ENCODE measurements at places on chromosomes 2 and 18.
A peak's percentile ranks its signal among the peaks of the same experiment; 100 is the strongest.

DNA sequence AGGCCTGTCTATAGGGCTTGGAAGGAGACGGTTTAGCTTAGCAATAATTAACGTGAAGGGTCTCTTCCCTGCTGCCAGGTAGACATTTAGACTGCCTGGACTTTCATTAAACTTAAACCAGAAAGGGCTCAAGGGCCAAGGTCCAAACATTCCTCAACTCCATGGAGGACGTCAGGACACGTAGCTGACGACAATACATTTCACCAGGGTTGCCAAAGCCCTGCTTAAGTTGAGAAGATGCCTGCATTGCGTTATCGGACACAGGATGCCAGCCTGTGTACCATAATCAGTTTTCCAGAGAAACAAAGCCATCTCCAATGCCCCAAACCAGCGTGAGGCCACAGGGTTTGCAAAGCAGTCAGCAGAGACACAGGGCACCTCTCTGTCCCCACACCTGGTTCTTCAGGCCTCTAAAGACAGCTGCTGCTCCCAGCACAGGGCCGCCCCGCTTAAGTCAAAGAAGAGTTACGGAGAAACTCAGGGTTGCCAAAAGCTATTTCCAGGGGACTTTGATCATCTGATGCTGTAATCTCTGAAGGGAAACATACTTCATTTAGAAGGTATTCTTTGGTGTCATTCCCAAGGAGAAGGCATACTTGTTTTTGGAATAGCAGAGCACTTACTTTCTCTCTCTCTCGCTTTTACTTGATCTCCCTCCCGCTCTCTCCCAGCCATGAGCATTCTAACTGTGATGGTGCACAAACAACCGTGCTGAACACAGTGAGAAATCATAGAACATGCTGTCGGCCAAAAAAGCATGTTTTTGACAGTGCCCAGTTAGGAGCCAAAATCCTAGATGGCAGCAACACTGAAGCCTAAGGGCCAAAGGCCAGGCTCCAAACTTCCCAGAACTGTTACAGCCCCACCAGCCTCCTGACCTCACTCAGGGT, 46.0 kb downstream of the TTC32 start:
- DNase-seq, result peak; percentile 16

- no peak for DNase-seq
These were observed 3.8 kb downstream of the RBFA start for GRCh38 chr18:80037869-80038630.

DNA sequence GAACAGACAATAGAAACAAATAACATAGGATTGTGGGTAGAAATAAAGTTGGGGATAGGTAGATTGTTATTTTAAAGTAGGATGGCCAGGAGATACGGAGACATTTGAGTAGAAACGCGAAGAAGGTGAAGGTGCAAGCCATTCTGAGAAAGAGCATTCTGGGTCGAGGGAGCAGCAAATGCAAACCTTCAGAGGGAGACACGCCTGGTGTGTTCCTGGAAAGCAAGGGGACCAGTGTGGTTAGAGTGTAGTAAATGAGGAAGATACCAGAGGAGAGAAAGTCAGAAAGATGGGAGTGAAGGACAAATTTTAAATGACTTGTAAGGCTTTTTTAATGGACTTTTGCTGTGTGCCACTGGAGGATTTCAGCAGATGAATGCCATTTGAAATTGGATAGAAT, 1.7 kb downstream of the CYP20A1 start:
- no peak for DNase-seq

GRCh38 chr2:127305990-127306585, 12.1 kb upstream of the ERCC3 start:
- DNase-seq, result peak; percentile 31

DNA sequence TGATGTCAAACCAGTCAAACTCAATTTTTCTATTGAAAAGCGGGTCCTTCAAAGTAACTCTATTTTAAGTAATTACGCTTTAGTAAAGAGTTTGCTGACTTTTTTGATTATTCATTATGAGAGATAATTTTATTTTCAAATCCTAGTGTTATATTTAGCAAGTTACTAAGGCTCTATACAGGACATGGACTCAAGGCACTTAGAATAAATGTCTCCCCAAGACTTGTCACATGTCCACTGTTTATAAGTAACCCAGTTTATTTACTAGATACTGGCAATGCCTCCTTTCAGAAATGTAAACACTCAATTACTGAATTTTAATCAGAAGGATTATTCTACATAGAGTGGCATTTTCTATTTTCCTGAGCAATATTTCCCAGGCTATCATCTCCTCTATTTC, 638.1 kb downstream of the ERBB4 start:
- no peak for DNase-seq

GRCh38 chr2:240962300-240963064, 35.9 kb upstream of the SNED1 start:
- peak; percentile 66 for DNase-seq

GRCh38 chr2:180618570-180618969, 361.8 kb upstream of the UBE2E3 start:
- DNase-seq, result peak; percentile 36

DNA sequence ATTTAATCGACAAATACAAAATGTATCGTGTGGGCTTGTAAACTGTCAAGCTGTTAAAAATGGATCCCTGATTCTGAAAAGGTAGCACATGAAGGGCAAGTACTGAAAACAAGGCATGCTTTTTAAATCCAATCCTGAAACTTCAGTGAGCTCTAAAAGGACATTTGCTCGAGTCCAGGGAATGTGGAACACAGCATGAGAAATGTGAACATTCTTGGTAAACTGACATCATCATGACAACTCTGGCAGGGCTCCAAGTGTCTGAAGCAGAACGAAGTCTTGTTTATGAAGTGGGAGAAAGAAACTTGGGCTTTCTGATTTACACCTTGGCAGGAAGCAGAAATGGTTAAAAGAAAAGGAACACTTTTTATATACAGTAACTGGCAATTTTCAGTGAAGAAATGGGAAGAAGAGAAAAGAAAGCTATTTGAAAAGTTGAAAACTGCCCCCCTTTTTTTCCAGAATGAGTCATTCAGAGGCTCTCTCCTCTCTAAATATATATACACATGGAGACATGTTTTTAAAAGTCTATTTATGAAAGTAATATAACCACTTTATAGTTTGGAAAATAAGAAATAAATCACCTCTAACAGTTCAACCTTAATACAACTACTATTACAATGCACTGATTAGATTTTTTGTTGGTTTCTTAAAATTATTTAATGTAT, 120.8 kb downstream of the GAREM1 start:
- peak; percentile 97 for DNase-seq

DNA sequence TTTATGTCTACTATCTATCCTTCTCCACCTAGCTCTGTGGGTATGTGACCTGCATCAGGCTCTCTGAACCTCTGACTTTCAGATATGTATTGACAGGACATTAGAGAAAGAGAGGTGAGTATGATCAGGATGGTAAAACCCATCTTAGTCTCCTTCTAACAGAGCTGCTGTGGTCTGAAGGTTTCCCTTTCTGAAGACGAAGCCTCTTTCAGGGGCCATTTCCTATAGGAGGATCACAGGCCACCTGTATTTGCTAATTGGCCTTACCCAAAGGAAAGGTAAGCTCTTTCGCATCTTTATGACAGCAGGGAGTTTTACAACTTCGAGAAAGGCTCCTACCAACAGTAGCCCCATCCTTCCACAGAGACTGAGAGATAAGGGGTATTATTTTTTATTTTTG, 442.9 kb downstream of the KCNJ3 start:
- no peak for DNase-seq

GRCh38 chr18:65093346-65093745, 657.5 kb upstream of the CDH7 start:
- no peak for DNase-seq

- no peak for DNase-seq
These were observed 42.0 kb downstream of the ZEB2 start for GRCh38 chr2:144477957-144478311.

GRCh38 chr2:7013471-7014160, 96.4 kb downstream of the RNF144A start:
- DNase-seq, result peak; percentile 71

DNA sequence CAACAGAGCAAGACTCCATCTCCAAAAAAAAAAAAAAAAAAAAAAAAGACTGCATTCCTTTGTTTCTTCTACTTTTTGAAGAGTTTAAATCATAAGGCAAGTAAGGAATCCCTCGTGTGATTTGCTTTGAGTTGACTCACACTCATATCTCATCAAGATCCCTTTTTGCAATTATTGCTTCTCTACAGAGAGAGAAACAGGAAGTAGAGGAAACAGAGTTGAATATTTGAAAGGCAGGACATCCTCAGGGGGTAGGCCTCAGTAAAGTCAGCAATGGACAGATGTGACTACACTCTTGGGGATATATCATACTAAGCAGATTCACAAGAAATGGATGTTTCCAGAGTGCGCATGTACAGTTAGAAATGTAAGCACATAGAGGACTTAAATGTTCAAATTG, 11.2 kb upstream of the EFR3B start:
- DNase-seq, result no peak

DNA sequence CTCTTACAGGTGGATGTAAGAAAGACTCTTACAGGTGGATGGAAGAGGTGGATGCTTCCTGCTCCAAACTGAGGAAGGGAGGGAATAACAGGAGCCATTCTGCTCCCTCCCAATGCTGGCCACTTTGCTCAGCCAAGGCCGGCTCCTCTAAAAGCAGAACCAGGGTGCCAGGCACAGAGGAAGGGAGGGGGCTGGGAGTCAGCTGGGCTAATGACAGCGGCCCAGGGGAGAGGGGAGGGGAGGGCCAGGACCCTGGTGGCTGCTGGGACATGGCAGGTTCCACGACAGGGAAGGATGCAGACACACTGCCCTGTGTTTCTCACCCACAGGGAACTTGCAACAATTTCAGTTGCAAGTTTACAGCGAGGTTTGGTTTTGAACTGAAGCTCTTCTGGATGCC, 173.4 kb downstream of the ANAPC1 start:
- DNase-seq, result no peak

DNA sequence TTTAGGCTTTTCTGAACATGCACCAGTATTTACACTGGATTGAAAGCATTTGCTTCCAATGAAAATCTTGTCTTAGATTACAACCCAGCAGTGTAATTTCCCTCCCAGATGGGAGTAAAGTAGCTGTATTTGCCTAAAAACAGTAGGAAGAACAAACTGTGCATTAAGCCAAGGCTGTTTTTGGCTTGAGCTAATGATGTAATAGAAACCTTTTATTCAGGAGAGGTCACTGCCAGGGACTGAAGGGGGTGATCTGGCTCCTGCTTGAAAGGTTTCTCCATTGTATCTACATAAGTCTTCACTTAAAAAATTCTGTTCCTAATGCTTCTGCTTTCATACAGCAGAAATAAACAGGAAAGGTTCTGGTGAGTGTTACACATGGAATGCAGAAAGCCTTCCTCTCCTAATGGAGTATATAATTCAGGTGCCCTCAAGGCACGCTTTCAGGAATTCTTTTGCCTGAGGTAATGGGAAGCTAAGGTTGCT, 74.4 kb downstream of the MEIS1 start:
- DNase-seq, result no peak

DNA sequence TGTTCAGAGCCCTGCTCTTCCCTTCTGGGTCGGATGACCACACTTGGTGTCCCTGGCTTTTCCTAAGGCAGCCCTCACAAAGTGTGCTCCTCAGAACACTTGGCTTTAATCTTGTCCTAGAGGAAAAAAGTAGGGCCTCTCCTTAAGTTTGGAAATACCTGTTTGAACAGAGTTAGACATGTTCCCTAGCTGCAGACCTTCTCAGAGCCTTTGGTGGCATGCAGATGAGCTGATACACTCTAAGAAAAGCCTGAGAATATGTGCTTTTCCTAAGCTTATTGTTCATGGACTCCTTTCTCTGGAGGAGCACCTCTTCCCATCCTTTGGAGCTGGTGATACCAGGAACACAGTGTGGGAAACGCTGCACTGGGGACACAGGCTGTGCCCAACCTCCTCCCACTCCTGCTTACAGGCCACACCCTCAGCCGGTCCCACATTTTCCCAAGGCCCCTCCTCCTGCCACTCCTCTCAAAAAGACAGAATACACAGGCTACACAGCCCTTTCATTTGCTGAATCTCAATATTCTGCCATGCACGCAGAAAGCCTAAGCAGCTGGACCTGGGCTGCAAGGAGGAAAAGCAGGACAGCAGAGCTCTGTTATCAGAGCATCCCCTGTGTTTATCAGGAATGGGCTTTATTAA, 443.6 kb downstream of the NBAS start:
- no peak for DNase-seq

DNA sequence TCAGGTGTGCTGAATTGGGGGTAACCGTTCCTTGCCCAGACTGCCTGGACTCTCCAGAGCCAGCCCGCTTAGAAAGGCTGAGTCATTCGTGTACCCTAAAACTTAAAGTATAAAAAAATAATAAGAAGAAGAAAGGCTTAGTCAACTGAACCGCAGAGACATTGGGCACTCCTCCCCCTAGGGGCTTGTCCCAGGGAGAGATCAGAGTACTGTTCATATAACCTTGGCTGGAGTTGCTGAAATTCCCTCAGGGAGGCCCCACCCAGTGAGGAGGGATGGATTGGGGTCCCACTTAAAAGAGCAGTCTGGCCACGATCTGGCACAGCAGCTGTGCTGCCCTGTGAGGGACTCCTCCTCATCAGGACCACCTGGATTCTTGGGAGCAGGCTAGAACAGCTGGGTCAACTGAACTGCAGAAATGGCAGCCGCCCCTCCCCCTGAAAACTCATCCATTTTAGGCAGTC, 37.2 kb downstream of the ANKRD12 start:
- DNase-seq, result peak; percentile 16

- no peak for DNase-seq
These were observed 43.3 kb downstream of the SNED1 start for GRCh38 chr2:241041589-241042158.

- peak; percentile 59 for DNase-seq
These were observed 60.7 kb downstream of the DGKD start for GRCh38 chr2:233414777-233415570.

DNA sequence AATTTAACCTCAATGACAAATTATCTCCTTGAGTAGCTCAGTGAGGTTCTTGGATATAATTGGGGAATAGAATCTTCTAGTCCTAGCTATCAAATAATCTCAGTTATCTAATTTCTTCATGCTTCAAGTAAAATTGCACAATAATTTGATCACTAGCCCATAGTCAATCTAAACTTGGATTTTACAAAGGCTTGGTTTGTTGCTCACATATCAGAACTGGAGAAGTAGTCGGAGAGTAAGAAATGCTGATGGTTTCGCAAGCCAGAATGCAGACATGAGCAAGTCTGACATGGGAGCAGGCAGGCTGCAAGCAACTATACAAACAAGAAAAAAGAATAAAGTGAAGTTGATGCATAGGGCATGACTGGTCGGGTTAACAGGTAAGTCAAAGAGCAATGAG, 11.7 kb upstream of the PDE11A start:
- peak; percentile 25 for DNase-seq

GRCh38 chr2:120399889-120400240, 53.9 kb downstream of the INHBB start:
- DNase-seq, result no peak

Measured in fibroblast of mammary gland (primary cell).